ENCODE measurements at places on chromosomes 3 and 15.

DNA sequence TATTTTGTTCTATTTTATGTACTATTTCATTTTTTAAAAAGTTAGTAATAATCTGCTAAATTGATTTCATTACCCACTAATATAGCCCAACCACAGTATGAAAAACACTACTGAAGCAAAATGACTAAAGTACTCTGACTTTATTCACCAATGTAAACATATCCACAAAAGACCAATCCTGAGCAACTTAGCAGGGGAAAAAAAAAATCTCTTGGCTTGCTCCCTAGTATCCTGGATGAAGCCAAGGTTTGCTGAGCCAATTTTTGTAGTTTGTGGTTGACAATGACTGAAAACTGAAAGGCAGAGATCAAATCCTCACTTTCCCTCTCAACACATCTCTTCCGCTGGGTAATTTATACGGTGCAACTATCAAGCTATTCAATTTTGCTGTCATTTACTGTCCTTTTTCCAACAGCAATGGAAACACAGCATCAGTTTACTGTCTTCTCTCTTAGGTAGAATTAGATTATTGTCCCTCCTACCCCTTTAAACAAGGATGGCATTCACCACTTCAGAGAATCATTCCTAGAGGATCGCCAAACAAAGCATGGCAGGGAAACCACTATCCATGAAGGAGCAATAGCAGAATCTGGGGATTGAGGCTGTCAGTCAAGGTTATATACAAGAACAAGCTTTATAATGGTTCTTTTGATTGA lies 149.7 kb downstream of the THRB start:
- DNase-seq: no peak

- DNase-seq: no peak
Observed at GRCh38 chr3:33149342-33149741, 35.5 kb downstream of the CRTAP start.

- DNase-seq: peak; percentile 57
Observed at GRCh38 chr15:50907601-50908208, 778 bp upstream of the AP4E1 start.

DNA sequence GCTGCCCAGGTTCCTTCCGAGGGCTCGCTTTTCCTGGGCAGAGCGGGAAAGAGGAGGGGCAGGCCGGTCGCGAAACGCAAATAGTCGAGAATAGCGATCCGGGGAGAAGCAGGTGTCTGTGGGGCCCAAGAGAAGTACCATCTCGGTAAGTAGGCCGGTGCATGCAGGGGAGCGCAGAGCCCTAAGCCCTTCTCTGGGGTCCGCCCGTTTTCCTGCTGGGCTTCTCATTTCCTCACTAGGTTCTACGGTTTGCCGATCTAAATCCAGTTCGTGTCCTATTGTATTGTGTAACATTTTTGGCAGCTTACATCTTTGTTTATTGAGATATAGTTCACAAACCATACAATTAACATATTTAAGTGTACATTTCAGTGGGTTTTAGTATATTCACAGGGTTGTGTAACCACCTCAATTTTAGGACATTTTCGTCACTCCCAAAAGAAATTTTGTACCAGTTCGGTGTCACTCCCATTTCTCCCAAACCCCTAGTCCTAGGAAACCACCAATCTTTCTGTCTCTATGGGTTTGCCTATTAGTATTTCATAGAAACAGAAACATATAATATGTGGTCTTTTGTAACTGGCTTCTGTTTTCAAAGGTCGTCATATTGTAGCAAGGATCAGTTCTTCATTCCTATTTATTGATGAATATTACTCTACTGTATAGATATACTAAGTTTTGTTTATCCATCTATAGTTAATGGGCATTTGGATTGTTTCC lies 6.8 kb upstream of the TRIM69 start:
- DNase-seq: peak; percentile 50

GRCh38 chr3:15726043-15726442 lies 71.7 kb downstream of the ANKRD28 start:
- DNase-seq: no peak

DNA sequence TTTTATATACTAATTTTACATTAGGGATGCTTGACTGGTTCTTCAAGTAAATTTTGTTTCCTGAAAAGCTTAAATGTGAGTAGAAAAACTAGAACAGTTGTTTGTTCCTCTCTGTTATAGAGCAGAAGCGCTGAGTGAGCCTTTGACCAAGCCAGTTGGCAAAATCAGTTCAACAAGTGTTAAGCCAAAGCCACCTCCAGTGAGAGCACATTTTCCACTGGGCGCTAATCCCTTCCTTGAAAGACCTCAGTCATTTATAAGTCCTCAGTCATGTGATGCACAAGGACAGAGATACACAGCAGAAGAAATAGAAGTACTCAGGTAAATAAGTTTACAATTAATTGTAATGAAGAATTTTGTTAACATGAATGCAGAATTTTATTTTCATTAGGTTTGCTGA lies 14.6 kb downstream of the CAPN7 start:
- no peak for DNase-seq

- DNase-seq: no peak
Observed at GRCh38 chr3:197105786-197106185, 76.2 kb upstream of the MELTF start.

DNA sequence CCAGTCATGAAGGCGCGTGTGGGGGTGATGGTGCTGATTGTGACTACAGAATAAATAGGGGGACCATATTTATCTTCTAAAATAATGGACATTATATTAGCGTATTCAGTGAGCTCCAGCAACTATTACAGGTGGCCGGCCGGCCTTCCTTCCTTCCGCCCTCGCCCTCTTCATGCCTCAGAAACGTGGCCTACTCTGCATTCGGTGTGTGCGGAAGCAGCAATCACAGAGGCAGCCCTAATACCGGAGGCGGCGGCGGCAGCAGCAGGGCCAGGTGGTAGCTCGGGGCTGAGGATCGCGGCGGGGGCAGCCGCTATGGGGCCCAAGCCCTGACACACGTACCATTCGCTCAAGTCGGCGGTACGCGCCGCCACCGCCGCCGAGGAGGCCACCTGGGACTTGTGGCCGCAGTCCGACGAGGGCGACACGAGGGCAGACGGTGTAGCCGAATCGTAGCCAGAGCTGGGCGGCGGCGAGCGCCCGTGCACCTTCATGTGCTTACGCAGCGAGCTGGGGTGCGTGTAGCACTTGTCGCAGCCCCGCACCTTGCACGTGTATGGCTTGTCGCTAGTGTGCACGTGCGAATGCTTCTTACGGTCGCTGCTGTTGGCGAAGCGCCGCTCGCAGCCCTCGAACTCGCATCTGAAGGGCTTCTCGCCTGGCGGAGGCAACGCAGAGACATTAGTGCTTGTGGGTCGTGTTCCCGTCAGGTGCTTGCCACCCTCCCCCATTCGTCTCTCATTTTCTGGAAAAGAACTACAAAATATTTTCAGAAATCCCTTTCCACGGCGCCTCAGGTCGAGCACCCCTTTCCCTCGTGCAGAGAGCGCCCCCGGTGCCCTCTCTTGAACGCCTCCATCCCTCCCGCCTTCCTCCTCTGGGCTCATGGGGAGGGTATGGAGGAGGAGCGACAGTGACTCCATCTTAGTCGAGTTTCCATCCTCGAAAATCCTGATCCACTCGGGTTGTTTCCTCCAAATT lies 15.5 kb downstream of the ZIC4 start:
- no peak for DNase-seq

DNA sequence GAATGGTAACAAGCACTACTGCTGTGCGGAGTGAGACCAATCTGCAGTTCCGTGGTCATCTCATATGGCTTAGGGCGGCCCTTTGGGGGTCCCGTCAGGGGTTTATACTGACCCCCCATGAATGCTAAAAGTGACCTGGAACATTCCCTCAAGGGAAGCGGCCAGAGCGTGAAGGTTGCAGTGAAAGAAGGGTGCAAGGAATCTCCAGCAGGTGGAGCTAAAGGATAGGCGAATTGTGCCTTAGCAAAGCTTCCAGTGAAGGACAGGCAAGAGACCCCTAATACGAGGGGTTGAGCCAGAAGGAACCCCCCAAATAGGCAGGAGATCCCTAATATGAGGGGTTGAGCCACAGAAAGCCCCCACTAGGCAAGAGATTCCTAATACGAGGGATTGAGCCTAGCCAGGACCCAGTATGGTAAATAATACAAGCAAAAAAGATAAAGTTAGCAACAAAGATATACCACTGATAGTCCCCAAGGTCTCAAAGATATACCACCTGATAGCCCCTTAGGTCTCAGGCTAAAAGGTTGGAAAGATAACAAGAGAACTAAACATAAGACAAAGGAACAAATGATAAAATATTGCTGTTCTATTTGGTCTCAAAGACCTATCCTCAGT lies 32.8 kb downstream of the ZNF589 start:
- peak; percentile 67 for DNase-seq

- no peak for DNase-seq
Observed at GRCh38 chr3:184175506-184175905, 851 bp downstream of the AP2M1 start.

GRCh38 chr15:88331291-88331690 lies 74.8 kb upstream of the NTRK3 start:
- DNase-seq: peak; percentile 55

DNA sequence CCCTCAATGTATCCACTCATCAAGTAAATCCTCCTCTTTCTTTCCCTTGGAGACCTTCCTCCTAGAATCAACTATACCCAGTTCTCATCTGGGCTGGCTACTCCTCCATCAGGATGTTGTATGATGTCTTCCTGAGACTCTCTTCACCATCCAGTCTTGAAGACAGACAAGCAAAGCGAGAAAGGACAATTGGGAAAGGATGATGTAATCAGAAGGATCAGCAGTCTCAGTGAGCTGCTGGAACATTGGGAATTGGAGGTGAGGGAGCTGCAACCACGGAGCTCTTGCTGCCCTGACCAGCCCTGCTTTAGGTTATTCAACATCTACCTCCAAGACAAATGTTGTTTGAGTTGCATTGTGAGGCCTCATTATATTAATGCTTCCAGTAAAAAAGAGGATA lies 48.0 kb upstream of the UBP1 start:
- DNase-seq: no peak

- DNase-seq: no peak
Observed at GRCh38 chr3:167882057-167882667, 146.6 kb downstream of the SERPINI1 start.

DNA sequence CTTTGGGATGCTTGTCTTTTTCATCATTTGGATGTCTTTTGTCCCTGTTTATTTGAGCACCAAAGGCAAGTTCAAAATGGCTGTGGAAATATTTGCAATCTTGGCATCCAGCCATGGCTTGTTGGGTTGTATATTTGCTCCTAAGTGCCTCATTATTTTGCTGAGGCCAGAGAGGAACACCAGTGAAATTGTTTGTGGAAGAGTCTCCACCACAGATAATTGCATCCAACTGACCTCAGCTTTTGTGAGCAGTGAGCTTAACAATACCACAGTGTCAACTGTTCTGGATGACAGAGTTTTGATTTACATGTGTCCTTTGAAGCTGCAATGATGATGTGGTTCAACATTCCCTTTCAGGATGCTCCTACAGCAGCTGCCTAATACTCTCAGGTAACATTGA lies 83.0 kb upstream of the KCNAB1 start:
- DNase-seq: no peak

- no peak for DNase-seq
Observed at GRCh38 chr15:101578443-101578894, 73.7 kb downstream of the TM2D3 start.

DNA sequence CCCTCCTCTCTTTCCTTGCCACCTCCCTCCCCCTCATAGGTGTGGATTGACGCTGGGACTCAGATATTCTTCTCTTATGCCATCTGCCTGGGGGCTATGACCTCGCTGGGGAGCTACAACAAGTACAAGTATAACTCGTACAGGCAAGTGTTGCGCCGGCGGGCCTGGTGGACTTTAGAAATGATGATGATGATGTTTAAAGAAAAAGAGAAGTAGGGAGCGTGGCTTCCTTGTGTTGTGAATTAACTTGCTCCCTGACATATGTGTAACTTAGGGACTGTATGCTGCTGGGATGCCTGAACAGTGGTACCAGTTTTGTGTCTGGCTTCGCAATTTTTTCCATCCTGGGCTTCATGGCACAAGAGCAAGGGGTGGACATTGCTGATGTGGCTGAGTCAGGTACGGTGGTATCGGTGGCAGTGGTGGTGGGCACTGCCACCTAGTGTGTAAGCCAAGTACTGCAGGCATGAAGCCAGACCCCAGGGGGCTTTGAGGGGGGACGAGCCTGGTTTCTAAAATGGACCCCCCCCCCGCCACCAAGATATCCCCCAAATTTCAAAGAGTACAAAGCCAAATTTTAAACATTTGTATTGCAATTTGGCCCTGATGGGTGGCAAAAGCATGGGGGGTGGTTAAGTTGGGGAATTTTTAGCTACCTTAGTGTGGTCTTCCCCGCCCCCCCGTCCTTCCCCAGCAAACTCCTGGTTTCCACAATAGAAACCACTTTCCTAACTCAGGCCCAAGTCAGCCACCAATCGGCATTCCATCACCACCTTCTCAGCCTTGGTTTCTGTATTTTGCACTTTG lies 65.6 kb downstream of the SLC6A6 start:
- peak; percentile 41 for DNase-seq

- no peak for DNase-seq
Observed at GRCh38 chr15:88400591-88401250, 66.5 kb downstream of the MRPL46 start.

DNA sequence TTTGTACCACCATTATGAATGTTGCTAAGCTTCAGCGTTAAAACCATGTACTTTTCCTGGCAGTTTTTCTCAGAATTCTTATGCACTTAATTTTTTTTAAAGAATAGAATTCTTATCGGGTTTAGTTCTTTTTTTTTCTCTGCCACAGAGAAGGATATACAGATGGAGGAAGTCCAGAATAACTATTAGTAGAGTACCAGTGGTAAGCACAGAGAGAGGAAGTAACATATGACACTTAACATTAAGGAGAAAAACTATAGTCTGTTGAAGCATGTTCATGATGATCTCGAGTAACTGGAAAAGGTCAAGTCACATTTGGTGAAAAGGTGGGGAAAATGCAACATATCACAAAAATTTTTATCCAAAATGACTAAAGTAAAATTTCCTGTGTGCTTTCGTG lies 68.9 kb downstream of the RNF13 start:
- DNase-seq: no peak

- no peak for DNase-seq
Observed at GRCh38 chr3:124919756-124920155, 14.8 kb downstream of the MUC13 start.

GRCh38 chr3:132273036-132273435 lies 44.2 kb upstream of the ACP3 start:
- no peak for DNase-seq

DNA sequence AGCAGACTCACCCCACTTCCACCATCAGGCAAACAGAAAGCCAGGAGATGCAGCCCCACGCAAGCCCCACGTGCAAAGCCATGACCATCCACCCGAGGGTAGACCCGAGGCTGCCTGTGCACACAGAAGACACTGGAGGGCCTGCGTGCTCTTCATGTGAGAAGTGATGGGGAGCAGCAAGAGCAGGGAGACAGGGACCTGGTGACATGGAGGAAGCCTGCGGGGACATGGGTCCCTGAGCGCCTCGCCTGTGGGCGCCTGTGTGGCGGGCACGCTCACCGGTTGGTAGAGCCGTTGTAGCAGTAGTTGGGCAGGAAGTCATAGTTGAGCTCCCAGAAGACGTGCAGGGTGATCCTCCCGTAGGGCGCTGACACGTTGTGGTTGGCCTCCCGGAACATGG lies 65.0 kb downstream of the NIPA2 start:
- DNase-seq: no peak

GRCh38 chr3:139758654-139759291 lies 81.0 kb upstream of the NMNAT3 start:
- no peak for DNase-seq

- no peak for DNase-seq
Observed at GRCh38 chr15:75008629-75009326, 13.4 kb downstream of the SCAMP5 start.

- DNase-seq: no peak
Observed at GRCh38 chr3:166169681-166170080, 332.5 kb upstream of the BCHE start.

Measured in activated CD4-positive, alpha-beta T cell treated with anti-CD3 and anti-CD28 coated beads, Interleukin-2, amount 10 ng/mL, durations not matched to agents 7 days and 5 days (primary cell).